ENCODE measurements at places on chromosomes 1 and 21.

DNA sequence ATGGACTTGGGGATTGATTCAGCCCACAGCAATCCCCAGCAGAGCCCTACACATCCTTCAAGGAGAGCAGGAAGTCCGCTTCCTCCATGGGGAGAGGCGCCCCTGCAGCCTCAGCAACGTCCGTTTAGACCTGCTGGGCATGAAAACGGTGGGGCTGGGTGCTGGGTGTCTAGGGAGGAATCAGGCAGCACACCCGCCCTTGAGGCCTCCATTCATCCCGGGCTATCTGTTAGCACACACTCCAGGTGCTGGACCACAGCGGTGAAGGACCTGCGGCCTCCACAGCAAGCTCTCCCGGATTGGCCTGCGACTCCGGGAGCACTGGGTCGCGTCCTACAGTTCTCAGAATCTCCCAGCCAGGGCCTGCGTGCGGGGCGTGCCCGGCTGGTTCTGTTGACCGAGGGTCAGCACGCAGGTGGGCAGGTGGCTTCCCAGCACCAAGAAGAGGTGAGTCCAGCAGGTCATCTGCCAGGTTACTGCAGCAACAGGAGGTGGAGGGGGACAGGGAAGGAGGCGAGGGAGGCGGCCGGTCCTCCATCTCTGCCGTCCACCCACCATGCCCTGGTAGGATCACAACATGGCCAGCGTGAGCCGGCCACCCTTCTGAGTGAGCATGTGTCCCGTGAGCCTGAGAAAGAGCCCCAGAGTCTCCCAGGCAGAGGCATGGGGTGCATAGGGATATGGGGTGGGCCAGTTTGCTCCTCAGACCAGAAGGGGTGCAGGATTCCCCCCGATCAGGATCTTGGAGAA is 96.6 kb downstream of the RIPK4 start:
- DNase-seq = no peak

GRCh38 chr1:39228252-39228651 is 23.8 kb downstream of the MACF1 start:
- DNase-seq = no peak

DNA sequence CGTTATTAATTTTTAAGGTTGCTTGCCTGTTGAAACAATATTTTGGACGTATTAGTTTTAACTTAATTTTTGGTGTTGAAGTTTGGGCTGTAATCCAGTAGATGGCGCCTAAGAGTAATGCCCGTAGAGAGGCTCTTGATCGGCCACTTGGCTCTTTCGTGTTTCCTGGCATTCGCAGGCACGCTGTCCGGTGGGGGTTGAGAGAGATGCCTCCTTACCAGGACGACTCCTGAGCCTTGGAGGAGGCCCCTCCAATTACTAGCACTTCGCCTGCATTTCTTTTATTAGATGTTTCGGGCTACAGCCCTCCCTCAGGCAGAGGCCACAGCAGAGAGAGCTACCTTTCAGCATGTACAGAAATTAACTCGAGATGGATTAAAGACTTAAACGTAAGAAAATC is 12.0 kb downstream of the OR2M4 start:
- peak; percentile 34 for DNase-seq

DNA sequence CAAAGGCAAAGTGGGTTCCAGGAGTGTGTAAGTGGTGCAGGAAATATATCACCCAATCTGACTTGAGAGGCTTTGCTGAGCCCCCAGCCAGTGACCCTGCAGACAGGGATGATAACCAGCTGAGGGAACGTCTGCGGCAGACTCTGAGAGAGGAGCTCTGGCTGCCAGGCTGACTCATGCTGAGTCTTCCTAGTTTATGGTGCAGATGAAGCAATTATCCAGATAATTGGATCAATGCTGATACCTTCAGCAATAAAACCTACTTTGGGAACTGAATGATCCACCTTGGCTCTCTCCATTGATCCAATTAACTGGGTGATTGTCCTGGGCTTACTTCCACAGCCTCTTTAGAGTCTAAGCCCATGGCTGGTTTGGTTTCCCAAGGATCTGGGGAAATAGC is 7.3 kb downstream of the C8B start:
- DNase-seq = peak; percentile 78

GRCh38 chr1:25338188-25338981 is at the start of gene TMEM50A:
TSS of gene TMEM50A (plus strand) at chr1:25338334. CDS start at chr1:25340487, 2,153 bp downstream.
- peak; percentile 82 for DNase-seq

DNA sequence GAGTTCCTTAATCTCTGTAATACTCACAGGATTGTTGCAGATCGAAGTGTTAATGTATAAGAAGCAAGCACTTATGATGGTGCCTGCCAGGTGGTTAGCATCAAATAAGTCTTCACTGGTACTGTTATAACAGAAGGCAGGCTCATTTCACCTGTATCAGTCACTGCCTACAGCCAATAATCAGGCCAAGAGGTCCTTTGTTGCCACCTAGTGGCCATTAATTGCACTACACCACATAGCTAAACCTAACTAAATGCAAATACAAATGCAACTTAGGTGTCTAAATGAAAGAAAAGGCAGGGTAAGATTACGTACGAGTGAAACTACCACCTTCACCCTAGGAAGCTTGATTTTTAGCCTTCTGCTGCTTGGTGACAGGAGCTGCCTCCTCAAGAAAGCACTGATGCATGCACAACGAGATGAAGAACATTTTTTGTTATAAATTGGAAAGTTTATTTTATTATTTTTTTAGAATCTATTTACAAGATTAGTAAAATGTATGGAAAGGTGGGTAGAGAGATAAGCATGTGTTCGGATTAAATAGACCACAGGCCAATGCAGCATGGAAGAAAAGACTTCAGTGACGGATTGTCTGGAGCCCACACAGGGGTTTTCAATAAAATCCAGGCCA is 334.8 kb upstream of the CAMK1G start:
- peak; percentile 64 for DNase-seq

DNA sequence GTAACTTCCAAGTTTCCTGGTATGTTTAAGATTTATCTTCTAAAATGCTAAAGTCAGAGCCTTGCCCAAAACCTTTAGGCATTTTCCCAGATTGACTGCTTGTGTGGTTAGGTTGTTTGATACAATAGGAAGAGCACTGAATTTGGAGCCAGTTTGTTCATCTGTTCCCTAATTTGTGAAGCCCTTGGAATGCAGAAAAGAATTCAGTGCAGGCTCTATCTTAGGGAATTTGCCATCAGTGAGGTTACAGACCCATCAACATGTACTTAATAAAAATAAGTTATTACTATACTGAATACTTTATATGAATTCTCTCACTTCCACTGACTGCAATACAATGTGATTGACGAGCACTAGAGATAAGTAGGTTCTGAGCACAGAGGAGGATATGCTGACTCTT is 120.2 kb downstream of the PIK3R3 start:
- DNase-seq = no peak

DNA sequence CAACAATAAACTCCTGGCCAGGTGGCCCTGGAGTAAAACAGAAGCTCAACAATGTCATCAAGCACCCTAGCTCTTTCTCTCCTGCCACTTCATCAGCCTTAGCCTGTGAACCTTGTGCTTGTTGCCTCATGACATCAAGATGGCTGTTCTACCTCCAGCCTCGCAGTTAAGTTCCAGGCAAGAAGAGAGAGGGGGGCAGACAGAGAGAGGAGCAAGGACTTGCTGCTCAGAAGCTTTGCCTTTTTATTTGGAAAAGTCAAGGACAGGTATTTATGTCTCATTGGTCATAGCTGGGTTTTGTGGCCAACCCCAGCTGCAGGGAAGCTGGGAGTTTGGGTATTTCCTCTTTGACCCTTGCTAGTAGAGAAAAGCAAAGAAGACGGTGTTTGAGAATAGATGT is 60.3 kb upstream of the GADD45A start:
- no peak for DNase-seq

GRCh38 chr1:243580072-243580471 is 270.0 kb downstream of the AKT3 start:
- peak; percentile 53 for DNase-seq

GRCh38 chr1:77709727-77710126 is 27.3 kb upstream of the ZZZ3 start:
- DNase-seq = no peak

All from fibroblast of mammary gland (primary cell).